ENCODE measurements at places on chromosomes 7 and 10. TPM values are rescaled to one million over a fixed set of nuclear protein-coding genes. Genes with fewer than 3 reads are reported as not detected.

The NANOS1 gene
- total RNA-seq, result 12.2 TPM

The CNTNAP2 gene
- 1.1 TPM for total RNA-seq

The UPK3BL1 gene
- 28.2 TPM for total RNA-seq

The CHN2 gene
- total RNA-seq, result 14.2 TPM

The ATRNL1 gene
- total RNA-seq, result 2.5 TPM

DNA sequence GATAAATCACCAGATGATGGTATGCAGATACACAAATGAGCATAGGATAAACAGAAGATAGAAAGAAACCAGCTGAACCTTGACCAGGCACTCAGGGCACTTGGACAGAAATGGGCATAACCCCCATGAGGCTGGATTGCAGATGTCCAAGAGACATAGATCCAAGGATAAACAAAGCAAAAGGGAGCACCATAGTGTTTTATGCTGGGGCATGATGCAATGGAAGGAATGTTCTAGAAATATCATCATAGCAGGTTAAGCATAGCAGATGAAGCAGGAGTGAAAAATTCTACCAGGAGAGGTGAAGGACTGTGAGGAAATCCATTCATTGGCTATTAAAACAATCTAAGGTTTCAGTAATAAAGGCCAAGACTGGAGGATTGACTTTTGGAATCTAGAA, 70.5 kb upstream of the TES start:
- DNase-seq, result no peak

DNA sequence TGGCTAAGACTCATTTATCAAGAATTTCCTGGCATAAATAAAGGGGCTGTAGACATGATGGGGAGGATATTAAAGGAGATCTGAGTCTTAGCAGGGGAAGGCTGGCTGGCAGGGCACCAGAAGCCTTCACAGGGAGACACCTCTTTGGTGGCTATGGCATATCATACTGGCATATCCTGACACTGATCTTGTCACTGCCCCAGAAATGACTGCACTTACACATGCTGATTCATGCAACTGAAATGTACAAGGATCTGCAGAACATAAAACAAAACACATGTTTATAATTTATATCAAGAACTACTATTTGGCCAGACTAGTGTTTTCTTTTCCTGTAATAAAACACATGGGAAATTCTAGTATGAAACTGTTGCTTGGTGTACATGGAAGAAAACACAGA, 5.5 kb upstream of the LIPN start:
- no peak for DNase-seq

DNA sequence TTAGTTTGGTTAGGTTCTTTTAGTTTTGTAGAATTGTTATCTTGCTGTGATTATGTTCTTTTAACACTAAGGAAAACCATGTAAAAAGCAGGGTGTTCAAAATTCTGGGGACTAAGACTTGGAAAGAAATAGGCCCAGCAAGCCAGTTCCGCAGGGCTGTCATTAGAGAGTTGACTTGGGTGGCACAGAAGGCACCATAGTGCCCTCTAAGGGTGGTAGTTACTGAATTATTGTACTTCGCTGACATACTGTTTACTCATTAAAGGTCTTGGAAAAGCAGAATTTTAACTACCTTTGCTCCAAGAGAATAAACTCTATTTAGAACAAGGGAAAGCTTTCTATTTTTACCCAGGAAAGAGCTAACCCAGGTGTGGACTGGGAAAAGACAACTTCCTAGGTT, 86.5 kb downstream of the OTUD1 start:
- DNase-seq, result no peak

DNA sequence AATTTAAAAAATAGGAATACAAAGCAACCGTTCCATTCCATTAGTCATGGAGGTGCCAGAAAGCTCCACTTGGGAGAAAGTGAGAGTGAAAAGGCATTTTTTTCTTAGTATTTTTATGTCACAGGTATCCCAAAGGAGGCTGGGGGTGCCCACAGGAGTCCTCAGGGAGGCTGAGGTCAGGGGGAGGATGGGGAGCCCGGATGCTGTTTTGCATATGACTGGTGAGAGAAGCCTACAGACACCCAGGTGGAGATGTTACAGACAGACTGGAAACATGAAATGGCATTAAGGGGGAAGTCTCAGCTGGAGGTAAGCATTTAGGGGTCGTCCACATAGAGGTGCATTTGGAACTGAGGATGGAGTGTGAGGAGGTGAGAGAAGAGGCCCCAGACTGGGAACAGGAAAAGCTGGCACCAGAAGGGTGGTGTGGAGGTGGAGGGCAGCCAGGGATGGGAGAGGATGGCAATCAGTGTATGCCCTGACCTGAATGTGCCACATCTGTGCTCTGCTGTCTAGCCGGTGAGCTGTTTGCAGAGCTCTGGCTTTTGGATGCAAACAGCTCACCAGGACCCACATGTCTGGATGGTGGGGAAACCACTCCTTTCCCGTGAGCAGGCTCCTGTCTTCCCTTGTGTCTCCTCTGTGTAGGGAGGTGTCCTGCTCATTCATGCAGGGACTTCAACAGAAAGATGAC, 101.1 kb downstream of the RAMP3 start:
- no peak for DNase-seq

GRCh38 chr7:898460-898854, 22.1 kb downstream of the GET4 start:
- DNase-seq, result no peak

- no peak for DNase-seq
Measured at GRCh38 chr7:122688400-122688998, 10.4 kb downstream of the RNF133 start.

DNA sequence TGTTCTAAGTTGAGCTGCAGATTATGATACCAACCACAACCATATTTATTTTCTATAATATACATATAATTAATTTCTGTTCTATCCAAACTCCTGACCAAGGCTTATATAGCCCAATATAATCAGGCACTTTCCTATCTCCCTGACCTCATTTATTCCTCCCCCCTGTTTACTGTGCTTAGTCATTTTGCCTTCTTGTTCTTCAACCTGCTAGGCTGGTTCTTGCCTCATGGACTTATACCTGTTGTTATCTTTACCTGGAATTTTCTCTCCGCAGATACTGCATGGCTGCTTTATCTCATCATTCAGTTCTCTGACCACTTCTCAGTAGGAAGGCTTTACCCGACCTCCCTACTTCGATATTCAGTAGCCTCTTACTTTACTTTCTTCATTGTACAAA, 24.9 kb upstream of the FAM3C start:
- DNase-seq, result no peak

DNA sequence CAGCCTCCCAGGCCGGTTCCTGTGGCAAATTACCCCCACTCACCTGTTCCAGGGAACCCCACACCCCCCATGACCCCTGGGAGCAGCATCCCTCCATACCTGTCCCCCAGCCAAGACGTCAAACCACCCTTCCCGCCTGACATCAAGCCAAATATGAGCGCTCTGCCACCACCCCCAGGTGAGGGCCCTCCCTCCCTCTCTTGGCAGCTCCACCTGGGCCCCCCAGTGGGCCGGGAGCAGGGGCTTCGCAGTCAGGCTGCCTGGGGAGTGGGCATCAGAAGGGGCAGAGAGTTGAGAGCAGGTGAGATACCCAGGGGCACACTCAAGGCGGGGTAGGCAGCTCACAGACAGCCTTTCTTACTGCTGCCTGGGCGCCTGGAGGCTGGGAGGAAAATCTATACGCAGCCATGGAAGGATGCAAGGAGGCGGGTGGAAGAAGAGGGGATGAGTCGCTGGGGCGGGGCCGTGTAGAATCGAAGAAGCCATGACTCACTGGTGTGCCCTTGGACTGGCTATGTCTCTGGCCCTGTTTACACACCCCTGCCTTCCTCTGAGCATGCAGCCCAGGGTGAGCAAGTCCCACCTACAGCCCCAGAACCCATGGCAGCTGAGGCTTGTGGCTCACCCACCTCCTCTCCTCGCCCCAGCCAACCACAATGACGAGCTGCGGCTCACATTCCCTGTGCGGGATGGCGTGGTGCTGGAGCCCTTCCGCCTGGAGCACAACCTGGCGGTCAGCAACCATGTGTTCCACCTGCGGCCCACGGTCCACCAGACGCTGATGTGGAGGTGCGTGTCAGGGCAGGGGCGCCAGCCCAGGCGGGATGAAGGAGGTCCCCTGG, 48.6 kb upstream of the PPIF start:
- no peak for DNase-seq

DNA sequence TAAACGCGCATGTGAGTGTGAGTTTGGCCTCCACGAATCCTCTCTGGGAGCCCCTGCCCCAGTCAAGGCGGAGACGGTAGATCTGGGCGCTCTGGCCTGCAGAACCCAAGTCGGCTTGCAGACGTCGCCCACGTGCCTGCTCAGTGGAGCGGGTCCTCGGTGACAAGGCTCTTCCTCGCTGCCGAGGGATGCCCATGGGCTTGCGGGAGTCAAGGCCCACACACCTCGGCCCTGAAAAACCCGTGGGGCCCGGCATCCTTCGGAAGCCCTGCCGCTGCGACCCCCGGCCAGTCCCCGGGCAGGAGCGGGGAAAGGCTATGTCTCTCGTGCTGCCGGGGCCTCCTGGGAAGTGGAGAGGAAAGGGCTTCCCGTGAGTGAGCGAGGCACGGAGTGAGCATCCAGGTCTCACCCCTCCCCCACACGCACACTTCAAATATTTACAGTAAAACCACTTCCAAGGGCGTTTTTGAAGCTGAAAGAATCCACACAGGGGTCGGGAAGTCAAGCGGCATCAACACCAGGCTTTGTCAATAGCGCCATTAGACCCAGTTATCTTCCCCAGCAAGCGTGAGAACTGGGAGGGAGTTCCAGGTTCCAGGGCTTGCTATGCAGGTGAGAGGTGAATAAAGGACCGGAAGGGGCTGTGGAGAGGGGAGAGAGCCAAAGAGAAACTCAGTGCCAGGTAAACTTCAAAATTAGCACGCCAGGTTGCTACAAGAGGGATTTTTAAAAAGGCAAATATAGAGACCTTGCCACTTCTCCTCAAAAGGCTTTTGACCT, 1.1 kb upstream of the MNX1 start:
- no peak for DNase-seq

GRCh38 chr7:138258197-138258559, 181.9 kb downstream of the AKR1D1 start:
- DNase-seq, result no peak

DNA sequence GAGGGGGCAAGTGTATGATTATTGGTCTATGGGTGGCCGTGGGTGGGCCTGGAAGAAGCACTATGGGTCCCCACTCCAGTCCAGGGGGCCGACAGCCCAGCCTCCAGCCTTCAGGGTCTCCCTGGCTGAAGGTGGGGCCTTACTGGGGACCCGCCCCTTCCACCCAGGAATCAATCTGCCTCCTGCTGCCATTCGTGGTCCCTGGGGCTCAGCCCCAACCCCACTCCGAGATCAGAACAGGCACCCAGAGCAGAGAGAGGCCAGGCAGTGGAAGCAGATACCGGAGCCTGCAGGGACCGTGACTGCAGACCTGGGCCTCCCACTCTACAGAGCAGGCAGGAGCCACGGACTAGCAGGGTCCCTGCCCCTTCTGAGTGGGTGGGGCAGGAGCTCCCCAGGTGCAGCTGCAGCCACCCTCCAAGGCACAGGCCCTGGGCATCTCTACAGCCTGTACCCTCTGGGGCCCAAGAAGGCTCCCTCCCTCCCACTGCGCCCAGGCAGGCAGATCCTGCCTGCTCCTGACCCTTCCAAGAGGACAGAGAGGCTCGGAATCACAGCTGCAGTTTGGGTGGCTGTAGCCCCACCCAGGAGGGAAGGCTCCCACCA, 13.6 kb upstream of the FOXL3 start:
- DNase-seq, result no peak

Measured in omental fat pad (tissue), 4 donors.